ENCODE measurements at places on chromosomes 11 and 22.

GRCh38 chr11:12483604-12484003 lies 106.2 kb downstream of the PARVA start:
- no peak for DNase-seq

GRCh38 chr11:92460213-92460612 lies 235.6 kb downstream of the FAT3 start:
- DNase-seq, result no peak

DNA sequence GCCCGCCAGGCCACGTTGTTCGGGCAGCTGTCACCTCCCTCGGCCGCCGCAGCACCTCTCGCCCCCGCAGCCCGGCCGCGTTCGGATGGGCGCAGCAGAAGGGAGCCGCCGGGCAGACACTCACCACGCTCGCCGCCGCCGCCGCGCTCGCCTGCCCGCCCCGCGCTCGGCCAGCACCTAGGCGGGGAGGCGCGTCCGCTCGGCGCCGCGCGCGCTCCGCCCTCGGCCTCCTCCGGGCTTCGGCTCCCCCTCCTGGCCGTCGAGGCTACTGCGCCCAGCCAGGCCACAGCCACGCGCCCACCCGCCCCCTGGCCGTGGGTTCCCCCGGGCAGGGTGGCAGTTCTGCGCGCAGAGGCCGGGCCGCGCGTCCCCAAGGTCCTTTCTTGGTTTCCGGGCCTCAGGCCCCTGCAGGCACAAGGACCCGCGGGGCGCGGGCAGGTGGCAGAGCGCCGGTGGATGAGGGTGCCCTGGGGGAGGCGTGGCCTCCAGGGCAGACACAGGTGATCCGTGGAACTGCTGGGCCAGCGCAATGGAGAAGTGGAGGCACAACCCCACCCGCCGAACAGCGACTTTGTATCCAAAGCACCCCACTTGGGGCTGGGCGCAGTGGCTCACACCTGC lies at the start of gene SLC25A22:
TSS of gene SLC25A22 (minus strand) at position 189 of the 621 bp plus-strand sequence. CDS start 3,275 bp downstream, outside the sequence.
- peak; percentile 81 for DNase-seq

DNA sequence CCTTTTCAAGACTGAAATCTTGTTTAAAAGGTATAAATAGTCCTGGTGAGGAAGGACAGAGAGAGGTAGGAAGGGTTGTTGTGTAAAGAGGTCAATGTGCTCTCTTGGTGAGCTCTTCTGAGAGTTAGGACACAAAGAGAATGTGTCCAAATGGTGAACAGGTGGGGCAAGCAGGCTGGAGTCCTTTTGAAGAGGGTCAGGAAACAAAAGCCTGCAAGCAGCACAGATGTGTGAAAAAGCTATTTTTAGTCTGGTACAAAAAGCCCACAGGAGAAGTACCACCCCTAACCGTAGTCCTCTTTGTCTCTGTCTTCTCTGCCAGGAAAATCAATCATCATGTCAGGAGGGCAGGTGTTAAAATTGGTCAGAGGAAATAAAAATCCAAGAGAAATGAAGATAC lies 54.4 kb upstream of the SYN3 start:
- no peak for DNase-seq

DNA sequence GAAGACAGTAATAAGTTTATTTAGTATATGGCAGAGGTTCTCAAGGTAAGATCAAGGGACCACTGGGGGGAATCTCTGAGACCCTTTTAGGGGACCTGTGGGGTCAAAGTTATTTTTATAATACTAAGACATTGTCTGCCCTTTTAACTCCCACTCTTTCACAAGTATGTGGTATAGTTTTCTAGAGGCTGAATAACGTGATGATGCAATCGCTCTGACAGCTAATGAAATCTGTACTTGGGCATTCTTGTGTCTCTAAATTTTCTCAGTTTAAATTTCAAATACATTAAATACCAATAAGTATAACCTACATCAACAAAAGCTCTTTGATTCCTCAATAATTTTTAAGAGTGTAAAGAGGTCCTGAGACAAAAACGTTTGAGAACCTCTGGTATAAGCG lies 147.9 kb downstream of the ATG16L2 start:
- DNase-seq, result no peak

- no peak for DNase-seq
Measured at GRCh38 chr11:15970506-15971214, 385.7 kb downstream of the SOX6 start.

DNA sequence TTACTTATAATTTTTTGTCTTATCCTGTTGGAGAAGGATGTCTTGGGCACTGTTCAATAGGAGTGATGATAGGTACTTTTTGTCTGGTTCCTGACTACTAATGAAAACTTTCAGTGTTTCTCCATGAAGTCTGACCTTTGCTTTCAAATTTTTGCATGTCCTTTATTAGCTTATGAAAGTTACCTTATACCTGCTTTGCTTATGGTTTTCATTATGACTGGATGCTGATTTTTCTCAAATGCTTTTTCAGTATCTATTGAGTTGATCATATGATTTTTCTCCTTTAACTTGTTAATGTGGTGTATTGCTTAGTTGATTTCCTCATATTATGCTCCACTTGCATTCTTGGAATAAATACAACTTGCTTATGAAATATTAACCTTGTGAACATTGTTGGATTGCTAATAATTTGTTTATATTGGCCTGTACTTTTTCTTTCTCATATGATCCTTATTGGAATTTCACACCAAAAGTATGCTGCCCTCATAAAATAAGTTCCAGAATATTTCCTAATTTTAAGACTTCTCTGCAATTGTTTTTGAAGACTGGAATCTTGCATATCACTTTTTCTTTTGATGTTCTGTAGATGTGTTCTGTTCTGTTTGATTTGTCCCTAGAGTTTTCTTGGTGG lies 85.0 kb upstream of the SC5D start:
- DNase-seq, result no peak

GRCh38 chr22:48887394-48888332 lies 940.0 kb downstream of the BRD1 start:
- no peak for DNase-seq

GRCh38 chr11:96103102-96103501 lies 179.2 kb upstream of the MTMR2 start:
- no peak for DNase-seq

DNA sequence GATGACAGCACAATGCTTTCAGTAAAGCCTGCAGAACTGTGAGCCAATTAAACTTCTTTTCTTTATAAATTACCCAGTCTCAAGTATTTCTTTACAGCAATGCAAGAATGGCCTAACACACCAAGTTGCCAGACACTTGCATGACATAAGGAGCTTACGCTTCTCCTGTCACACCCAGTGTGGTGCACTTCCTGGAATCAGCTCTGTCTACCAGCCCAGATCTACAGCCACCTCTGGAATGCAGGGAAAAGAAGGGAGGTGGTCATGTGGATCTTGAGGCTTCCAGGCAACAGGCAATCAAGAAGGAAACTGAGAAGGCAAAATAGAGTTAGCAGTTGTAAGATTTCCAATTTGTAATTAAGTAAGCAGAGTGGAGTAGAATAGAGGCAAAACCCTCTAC lies 37.4 kb upstream of the SESN3 start:
- DNase-seq, result no peak

GRCh38 chr22:34849965-34850364 lies 216.0 kb upstream of the ISX start:
- DNase-seq, result no peak

- DNase-seq, result no peak
Measured at GRCh38 chr11:116958246-116958645, 120.8 kb upstream of the APOA1 start.

GRCh38 chr11:3920148-3920852 lies 64.8 kb downstream of the STIM1 start:
- DNase-seq, result peak; percentile 43

DNA sequence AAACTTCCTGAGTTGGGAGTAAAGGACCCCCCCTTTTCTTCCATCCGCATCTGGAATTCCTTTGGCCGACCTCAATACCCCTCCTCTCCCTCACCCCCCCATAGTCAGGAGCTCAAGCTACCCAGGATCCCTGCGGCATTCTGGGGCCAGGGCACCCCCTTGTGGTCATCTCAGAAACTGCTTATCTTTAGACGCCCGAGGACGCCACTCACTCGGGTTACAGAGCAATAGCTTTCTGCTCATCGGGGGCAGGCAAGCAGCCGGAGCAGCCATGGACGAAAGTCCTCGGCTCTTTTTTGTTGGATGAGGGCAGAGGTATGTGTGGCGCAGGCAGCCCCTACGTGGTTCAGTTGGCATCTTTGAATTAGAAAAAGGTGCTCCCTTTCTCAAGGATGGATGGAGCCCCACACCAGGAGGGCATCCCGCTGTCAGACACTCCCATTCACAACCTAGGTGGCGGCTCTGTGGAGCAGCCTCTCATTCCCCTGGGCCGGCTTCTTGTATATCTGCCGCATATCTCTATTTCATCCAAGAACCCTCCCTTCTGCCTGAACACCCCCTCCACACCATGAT lies 2.3 kb downstream of the C1QTNF5 start:
- DNase-seq, result peak; percentile 82

DNA sequence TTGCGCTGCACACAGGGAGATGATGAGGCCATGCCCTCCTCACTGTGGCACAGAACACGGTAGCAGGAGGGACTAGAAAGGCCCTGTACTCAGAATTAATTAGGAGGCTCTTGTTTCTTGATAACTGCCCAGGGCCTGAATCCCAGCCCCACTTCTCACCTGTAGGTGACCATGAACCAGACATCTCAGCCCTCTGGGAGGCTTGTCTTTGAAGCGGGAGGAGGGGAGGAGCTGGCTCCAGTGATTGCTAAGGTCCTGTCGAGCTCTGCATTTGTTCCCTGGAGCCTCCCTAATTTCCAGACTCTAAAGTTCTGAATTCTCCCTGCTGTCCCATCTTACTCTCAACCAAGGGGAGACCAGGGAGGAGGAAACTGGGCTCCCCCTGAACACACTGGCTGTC lies 19.8 kb upstream of the OAF start:
- DNase-seq, result no peak

- DNase-seq, result no peak
Measured at GRCh38 chr22:37059876-37060449, 8.4 kb downstream of the KCTD17 start.

GRCh38 chr11:73705053-73705452 lies 55.8 kb downstream of the RAB6A start:
- DNase-seq, result no peak

- DNase-seq, result no peak
Measured at GRCh38 chr22:30336752-30337460, 10.2 kb upstream of the TBC1D10A start.

All from head of caudate nucleus (tissue), 42 donors.